A549 treated with ZK216348 at 1 μM for 4 hours (cell line): ENCODE measurements at places on chromosomes 12 and 14. TPM values are rescaled to one million over a fixed set of nuclear protein-coding genes. Genes with fewer than 3 reads are reported as not detected.

HNF1A gene
- 2.8 to 6.8 TPM (median 5.6 TPM) in 5 replicates for total RNA-seq

P2RX2 gene
- total RNA-seq = not detected in 5 replicates

NGB gene
- not detected in 5 replicates for total RNA-seq

JPH4 gene
- total RNA-seq = 0.04 to 0.08 TPM (median 0.07 TPM) in 3 of 5 replicates, not detected in the others

DTX1 gene
- 0.27 to 1.2 TPM (median 0.40 TPM) in 5 replicates for total RNA-seq

KLHDC1 gene
- total RNA-seq = 0.15 to 0.36 TPM (median 0.26 TPM) in 5 replicates

SMIM41 gene
- total RNA-seq = not detected in 5 replicates

YEATS4 gene
- 33.4 to 38.0 TPM (median 34.9 TPM) in 5 replicates for total RNA-seq

CCDC77 gene
- 12.9 to 15.3 TPM (median 13.1 TPM) in 5 replicates for total RNA-seq
